ENCODE measurements at places on chromosomes 5 and 9. TPM values are rescaled to one million over a fixed set of nuclear protein-coding genes. Genes with fewer than 3 reads are reported as not detected.

GRCh38 chr5:410911-411517 lies 32.0 kb upstream of the EXOC3 start:
- H3K36me3 ChIP-seq: peaks cover 12% of the 10 kb centered on the region
- no peak overlapping the region for H3K4me3 ChIP-seq
- DNase-seq: no peak
- H3K27ac ChIP-seq: no peak overlapping the region
- H3K4me1 ChIP-seq: peaks cover 3% of the 10 kb centered on the region

DNA sequence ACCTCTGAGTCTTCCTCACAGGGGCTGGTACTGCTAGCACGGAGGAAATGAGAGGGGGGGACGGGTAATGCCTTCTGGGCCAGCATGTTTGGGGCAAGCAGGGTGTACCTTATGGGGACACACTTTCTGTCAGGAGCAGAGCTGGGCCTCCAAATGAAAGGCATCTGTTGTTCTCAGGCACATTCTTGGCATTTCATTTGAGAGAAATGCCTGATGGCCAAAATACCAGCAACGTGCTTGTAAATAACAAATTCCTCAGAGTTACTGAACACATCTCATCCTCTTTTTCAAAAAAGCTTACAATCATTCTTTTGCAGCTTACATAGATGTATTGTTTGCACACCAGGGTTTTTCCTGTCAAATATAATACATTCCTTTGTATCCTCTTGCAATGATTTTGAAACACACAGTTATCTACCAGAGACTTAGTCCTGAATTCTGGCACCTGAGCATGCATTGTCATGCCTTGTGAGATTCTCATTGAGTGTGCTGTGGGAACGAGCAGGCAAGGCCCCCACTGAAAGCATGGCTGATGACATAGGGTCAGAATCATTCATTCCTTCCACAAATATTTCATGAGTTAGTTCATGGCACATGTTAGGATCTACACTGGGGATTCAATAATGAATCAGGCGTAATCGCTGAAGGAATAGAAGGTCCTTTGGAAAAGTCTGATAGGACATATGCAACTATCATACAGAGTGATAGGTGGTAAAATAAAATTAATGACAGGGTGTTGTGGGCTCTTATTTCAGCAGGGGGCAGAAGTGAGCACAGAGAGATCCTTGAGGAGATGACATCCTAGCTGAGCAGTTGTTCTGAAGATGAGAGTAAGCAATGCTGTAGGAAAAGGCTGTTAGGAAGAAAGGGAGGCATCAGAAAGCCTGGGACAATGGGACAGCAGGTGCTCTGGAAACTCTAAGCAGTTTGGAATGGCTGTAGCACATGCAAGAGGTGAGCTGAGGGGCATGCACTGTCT lies 260.9 kb upstream of the TUT7 start:
- no peak overlapping the region for H3K4me3 ChIP-seq
- peak overlapping the region; percentile 55 for H3K27ac ChIP-seq
- H3K27me3 ChIP-seq: no peaks in the 10 kb centered on the region
- peak; percentile 88 for DNase-seq
- H3K4me1 ChIP-seq: peaks cover 17% of the 10 kb centered on the region

DNA sequence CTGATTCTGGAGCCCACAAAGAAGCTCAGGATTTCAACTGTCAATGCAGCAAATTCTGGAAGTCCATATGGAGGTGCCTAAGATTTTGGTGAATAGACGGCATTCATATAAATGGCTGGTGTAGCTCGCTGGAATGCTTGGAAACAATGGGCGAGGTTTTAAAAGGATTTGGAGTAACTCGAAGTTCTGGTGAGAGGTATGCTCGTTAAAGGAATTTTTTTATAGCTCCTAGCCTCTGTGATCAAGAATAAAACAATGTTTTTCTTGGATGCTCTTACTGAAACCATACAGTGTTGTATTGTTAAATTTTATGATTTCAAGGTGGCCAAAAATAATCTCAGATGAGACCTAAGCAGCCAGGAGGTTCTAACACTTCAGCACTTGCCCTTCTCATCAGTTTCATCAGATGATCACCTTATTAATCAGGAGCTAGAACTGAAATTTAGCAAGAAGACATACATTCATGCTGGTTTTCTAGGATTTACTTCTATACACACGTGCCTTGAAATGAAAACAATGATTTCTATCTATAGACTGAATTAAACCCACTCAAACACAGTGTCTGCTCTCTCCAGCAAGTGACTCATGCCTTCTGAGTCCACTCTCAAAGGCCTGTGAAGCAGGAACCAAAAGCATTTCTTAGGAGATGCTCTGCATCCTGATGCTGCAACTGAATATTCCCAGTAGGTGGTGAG lies 79.2 kb downstream of the OTULIN start:
- peak; percentile 75 for DNase-seq
- no peak overlapping the region for H3K27ac ChIP-seq
- no peaks in the 10 kb centered on the region for H3K27me3 ChIP-seq
- peaks cover 21% of the 10 kb centered on the region for H3K36me3 ChIP-seq
- H3K4me3 ChIP-seq: no peak overlapping the region

- no peaks in the 10 kb centered on the region for H3K4me1 ChIP-seq
- no peaks in the 10 kb centered on the region for H3K27me3 ChIP-seq
- no peak overlapping the region for H3K27ac ChIP-seq
- H3K4me3 ChIP-seq: no peak overlapping the region
- DNase-seq: no peak
Observed at GRCh38 chr5:90855296-90856010, 296.9 kb downstream of the ADGRV1 start.

DNA sequence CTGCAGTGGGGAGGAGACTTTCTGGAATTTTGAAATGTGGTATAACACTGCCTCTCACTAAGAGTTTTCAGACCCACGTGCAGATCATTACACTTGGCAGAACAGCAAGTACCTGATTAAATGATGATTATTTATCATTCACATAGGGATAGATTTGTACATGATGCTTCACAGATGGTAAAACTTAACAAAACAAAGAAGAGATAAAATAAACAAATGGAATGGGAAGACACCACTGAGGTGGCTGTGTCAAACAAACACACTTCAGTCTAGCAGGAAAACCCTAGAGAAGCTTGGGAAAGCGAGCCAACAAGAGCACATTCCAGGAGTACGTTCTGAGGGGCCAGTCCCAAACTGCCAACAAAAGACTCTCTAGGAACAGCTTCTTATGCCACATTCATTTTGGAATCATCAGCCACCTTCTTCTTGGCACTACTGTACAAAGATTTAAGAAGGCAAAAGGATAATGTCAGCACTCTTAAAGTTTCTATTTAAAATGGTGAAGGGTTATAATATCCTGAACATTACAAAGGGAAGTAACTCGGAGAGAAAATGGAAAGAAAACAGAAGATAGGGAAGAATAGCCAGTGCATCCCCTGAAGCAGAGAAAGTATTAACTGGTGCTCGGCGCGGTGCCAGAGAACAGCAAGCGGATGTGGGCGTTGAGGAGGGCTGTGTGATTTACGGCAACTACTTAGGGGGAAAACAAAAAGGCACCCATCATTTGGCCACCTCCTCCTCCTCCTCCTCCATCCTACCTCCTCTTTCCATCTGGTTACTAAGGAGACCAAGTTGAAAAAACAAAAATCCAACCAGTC lies 1.6 kb downstream of the MED27 start:
- peaks cover 34% of the 10 kb centered on the region for H3K4me1 ChIP-seq
- H3K36me3 ChIP-seq: peaks cover 11% of the 10 kb centered on the region
- peak; percentile 81 for DNase-seq
- peak overlapping the region; percentile 89 for H3K4me3 ChIP-seq
- H3K27me3 ChIP-seq: no peaks in the 10 kb centered on the region

GRCh38 chr5:117691081-117691870 lies 1116.7 kb upstream of the SEMA6A start:
- H3K27ac ChIP-seq: no peak overlapping the region
- H3K4me1 ChIP-seq: no peaks in the 10 kb centered on the region
- no peak for DNase-seq
- no peak overlapping the region for H3K4me3 ChIP-seq

- H3K36me3 ChIP-seq: peaks cover 26% of the 10 kb centered on the region
- no peak overlapping the region for H3K27ac ChIP-seq
- H3K27me3 ChIP-seq: no peaks in the 10 kb centered on the region
- DNase-seq: no peak
- H3K4me1 ChIP-seq: peaks cover 18% of the 10 kb centered on the region
Observed at GRCh38 chr9:126813072-126813471, 8.2 kb downstream of the ZBTB43 start.

- no peak overlapping the region for H3K27ac ChIP-seq
- DNase-seq: peak; percentile 32
- no peak overlapping the region for H3K4me3 ChIP-seq
- H3K27me3 ChIP-seq: 0 out of 2 replicates have a peak, but pooled peaks cover 5% of the 10 kb centered on the region
- no peaks in the 10 kb centered on the region for H3K36me3 ChIP-seq
- H3K4me1 ChIP-seq: no peaks in the 10 kb centered on the region
Observed at GRCh38 chr5:145975361-145976066, 39.1 kb downstream of the SH3RF2 start.

- no peak overlapping the region for H3K27ac ChIP-seq
- no peak for DNase-seq
- no peaks in the 10 kb centered on the region for H3K4me1 ChIP-seq
- H3K36me3 ChIP-seq: no peaks in the 10 kb centered on the region
Observed at GRCh38 chr9:84754881-84755280, 85.4 kb downstream of the NTRK2 start.

DNA sequence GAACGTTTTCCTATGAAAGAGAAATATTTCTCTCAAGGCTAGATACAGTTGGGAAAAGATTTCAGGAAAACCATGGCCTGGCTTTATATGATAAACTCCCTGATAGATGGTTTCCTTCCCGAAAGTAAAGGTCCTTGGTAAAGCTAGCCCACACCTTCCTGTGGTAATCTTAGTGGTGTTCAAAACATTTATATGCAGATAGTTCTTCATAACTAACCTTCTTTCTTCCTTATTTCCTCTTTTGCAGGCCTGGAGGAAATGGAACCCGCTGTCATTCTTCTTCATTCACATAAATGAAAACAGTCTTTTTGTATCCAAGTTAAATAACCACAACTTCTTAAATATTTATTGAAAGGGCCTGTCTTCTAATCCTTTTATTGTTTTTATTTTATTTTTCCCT lies 474.0 kb upstream of the ACTBL2 start:
- H3K27ac ChIP-seq: no peak overlapping the region
- H3K36me3 ChIP-seq: no peaks in the 10 kb centered on the region
- H3K27me3 ChIP-seq: no peaks in the 10 kb centered on the region
- DNase-seq: no peak

DNA sequence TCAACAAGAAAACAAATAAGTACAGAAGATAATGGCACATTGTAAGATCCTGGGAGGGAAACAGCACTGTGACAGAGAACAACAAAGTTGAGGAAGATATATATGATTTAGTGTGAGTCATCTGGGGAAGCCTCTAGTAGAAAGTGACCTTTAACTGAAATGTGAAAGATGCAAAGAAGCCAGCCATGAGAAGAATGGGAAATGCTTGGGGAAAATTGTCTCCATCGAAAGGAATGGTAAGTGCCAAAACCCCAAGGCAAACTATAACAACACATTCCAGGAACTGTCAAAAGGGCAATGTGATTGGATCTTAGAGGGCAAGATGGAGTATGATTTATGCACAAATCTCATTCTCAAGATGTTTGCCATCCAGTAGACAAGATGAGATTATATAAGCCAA lies 537.8 kb upstream of the BRINP1 start:
- H3K36me3 ChIP-seq: no peaks in the 10 kb centered on the region
- DNase-seq: peak; percentile 9
- H3K27ac ChIP-seq: no peak overlapping the region
- H3K4me3 ChIP-seq: no peak overlapping the region

- H3K27me3 ChIP-seq: no peaks in the 10 kb centered on the region
- no peak overlapping the region for H3K27ac ChIP-seq
- H3K4me3 ChIP-seq: no peak overlapping the region
Observed at GRCh38 chr5:103027267-103027666, 92.7 kb downstream of the GIN1 start.

- H3K4me1 ChIP-seq: peaks cover 16% of the 10 kb centered on the region
- DNase-seq: peak; percentile 64
- H3K4me3 ChIP-seq: no peak overlapping the region
- H3K27ac ChIP-seq: no peak overlapping the region
Observed at GRCh38 chr5:150209099-150209635, 19.3 kb downstream of the SLC6A7 start.

- no peaks in the 10 kb centered on the region for H3K36me3 ChIP-seq
- H3K27me3 ChIP-seq: no peaks in the 10 kb centered on the region
- H3K4me1 ChIP-seq: peaks cover 17% of the 10 kb centered on the region
- H3K27ac ChIP-seq: no peak overlapping the region
- DNase-seq: peak; percentile 23
Observed at GRCh38 chr9:91103931-91104330, 257.8 kb downstream of the AUH start.

DNA sequence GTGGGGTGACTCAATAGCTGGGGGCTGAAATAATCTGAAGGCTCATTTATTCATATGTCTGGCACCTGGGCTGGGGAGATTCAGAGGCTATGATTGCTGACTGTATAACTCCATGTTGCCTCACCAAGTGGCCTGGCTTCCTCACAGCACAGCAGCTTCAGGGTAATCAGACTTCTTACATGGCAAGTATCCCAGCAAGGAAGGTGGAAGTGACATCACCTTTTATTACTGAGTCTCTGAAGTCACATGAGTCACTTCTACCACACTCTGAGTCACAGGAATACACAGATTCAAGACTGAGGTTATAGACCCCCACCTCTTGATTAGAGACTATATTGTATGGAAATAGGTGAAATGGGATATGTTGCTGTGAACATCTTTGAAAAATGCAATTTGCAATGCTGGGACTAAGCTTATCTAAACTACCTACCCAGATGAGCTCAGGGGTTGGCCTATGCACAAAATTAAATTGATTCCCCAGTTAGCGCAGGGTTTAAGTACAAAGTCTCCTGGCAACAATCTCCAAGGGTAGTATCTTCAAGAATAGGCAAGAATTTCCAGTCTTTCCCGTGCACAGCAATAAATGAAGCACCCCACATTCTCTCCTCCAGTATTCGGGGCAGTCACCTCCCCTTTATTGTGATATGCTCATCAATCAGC lies 553.1 kb downstream of the LRRC70 start:
- no peaks in the 10 kb centered on the region for H3K36me3 ChIP-seq
- peak; percentile 76 for DNase-seq
- no peak overlapping the region for H3K4me3 ChIP-seq
- peaks cover 6% of the 10 kb centered on the region for H3K4me1 ChIP-seq
- no peak overlapping the region for H3K27ac ChIP-seq

GRCh38 chr9:14158136-14158813 lies 155.7 kb downstream of the NFIB start:
- H3K4me3 ChIP-seq: no peak overlapping the region
- no peaks in the 10 kb centered on the region for H3K36me3 ChIP-seq
- no peaks in the 10 kb centered on the region for H3K27me3 ChIP-seq
- peaks cover 14% of the 10 kb centered on the region for H3K4me1 ChIP-seq
- H3K27ac ChIP-seq: no peak overlapping the region
- no peak for DNase-seq

- no peaks in the 10 kb centered on the region for H3K27me3 ChIP-seq
- no peak overlapping the region for H3K4me3 ChIP-seq
- no peak for DNase-seq
- no peaks in the 10 kb centered on the region for H3K4me1 ChIP-seq
- H3K27ac ChIP-seq: no peak overlapping the region
- H3K36me3 ChIP-seq: no peaks in the 10 kb centered on the region
Observed at GRCh38 chr9:8356406-8356805, 556.8 kb upstream of the DMAC1 start.

The PCDHA13 gene
- total RNA-seq: not detected

The MUSK gene
- not detected for total RNA-seq

The CEL gene
- total RNA-seq: 0.22 TPM

The ST8SIA4 gene
- under 0.01 TPM for total RNA-seq

The TMEM174 gene
- not detected for total RNA-seq

The PCDHGC3 gene
- 53.1 TPM for total RNA-seq

The PCDHGB7 gene
- 14.8 TPM for total RNA-seq

The GAS1 gene
- total RNA-seq: 29.7 TPM

The POMT1 gene
- 46.0 TPM for total RNA-seq

The PCAT7 gene
- total RNA-seq: not detected

All from GM23248 (cell line).